Activated CD4-positive, alpha-beta T cell treated with anti-CD3 and anti-CD28 coated beads for 48 hours (primary cell): ENCODE measurements at places on chromosomes 7 and 10.

- no peak for DNase-seq
Observed at GRCh38 chr7:134562136-134562535, 13.2 kb downstream of the AKR1B15 start.

DNA sequence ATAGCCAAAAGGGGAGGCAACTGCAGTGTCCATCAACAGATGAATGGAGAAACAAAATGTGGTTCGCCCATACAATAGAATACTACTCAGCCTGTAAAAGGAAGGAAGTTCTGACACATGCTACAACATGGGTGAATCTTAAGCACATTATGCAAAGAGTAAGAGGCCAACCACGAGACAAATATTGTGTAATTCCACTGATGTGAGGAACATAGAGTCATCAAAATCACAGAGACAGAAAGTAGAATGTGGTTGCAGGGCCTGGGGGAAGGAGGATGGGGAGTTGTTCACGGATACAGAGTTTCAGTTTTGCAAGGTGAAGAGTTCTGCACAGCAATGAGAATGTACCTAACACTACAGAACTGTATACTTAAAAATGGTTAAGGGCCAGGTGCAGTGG lies 13.7 kb upstream of the C10orf71 start:
- no peak for DNase-seq

- DNase-seq, result no peak
Observed at GRCh38 chr7:78175330-78176100, 376.9 kb downstream of the PHTF2 start.

DNA sequence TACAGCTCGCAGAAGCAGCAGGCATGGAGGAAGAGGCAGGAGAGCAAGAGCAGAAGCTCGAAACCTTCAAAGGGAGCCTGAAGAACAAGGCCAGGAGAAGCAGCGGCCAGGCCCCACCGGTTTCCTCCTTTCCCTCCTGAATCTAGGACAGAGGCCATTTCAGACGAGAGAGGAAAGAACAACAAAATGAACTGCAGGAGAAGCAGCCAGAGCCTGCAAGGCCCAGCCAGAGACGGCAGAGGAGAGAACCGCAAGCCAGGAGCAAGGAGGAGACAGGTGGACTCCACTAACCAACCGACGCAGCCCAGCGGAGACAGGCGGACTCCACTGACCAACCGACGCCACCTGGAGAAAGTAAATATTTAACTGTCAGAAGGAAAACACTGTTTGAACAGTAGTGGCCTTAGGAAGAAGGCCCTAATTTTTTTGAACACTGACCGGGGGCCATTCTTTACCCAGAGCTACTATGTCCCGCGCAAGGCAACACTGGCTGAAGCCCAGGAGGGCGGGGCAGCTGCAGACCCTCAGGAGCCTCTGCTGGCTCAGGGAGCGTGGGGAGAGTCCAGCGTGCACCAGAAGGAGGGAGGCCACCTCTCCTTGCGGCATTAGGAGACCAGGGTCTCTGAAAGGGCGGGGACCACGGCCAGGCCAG lies 559.2 kb downstream of the PTPRN2 start:
- no peak for DNase-seq

GRCh38 chr10:92142512-92142911 lies 148.4 kb downstream of the CPEB3 start:
- DNase-seq, result no peak
